Hindlimb muscle (tissue), 1 donor: ENCODE measurements at places on chromosomes 6 and 20.

- no peak for DNase-seq
These were observed 26.1 kb downstream of the SCP2D1 start for GRCh38 chr20:18839507-18840247.

- peak; percentile 79 for DNase-seq
These were observed 20.8 kb downstream of the DAAM2 start for GRCh38 chr6:39812853-39813533.

DNA sequence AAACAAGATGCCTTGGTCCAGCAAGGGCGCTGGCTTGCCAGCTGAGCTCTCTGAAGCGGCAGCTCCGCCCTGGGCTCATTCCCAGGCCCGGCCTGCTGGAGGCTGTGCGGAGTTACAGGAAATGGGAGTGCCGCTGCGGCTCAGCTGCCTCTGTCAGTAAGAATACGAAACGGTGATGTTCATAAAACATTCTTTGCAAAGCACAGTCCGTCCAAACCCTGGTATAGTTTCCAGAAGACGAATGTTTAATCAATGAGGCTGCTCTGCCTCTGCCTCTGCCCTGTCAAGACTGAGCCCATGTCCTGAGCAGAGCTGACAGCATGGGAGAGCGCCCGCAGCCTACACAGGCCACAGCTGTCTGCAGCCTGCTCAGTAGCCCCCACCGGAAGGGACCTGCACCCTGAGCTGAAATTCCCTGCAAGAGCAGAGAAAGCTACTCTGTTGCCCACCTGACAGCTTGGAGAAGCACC, 153.3 kb upstream of the SNX9 start:
- DNase-seq, result peak; percentile 90

GRCh38 chr6:90247262-90247661, 49.4 kb downstream of the BACH2 start:
- DNase-seq, result no peak

DNA sequence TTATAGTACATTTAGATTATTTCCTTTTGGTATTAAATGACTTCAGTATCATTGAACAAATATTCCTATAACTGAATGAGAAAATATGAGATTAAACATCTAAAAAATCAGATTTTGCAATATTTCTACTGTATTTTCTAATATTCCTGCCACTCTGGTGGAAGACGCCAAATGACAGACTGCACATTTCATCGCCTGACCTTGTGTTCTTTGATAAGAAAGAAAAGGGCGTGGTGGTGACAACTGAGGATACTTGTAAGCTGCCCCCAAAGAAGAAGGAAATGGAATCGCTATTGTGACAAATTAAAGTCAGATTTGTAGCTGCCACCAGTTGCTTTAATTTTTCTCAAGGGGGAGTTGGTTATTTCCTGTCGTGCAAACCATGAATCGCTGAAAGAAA, 131.3 kb downstream of the MTFR2 start:
- DNase-seq, result no peak

DNA sequence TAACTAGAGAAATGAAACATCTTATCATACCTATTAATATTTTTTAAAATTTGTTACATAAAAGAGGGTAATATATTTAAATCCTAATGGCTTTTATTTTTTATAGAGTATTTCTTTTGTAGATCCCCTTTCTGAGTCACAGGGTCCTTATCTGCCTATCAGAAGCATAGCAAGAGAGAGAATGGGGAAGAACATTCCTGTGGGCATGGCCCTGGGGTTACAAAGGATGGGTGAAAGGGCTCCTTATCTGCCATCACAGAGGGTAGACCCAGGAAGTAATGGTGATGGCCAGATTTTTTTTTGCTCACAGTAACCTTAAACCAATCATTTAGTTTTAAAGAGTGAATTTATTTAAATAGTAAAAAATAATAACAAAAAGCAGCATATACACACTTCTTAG, 582.1 kb upstream of the HTR1E start:
- no peak for DNase-seq

DNA sequence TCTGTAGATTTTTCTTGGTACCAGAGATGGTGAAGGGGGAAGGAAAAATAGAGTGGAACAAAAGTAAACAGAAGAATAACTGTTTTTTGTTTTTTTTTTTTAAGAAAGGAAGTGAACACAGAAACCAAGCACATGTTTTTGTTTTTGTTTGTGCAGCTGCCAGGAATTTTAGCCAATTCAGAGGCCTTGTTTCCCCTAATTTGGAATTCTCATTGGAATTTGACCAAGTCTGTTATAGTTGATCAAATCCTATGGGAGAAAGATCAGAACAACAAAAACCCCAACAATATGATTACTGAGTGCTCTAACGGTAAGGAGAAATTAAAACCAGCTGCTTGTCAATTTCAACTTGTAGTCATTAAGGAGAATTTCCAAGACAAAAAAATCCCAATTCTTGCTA, 18.2 kb upstream of the IL22RA2 start:
- peak; percentile 37 for DNase-seq

DNA sequence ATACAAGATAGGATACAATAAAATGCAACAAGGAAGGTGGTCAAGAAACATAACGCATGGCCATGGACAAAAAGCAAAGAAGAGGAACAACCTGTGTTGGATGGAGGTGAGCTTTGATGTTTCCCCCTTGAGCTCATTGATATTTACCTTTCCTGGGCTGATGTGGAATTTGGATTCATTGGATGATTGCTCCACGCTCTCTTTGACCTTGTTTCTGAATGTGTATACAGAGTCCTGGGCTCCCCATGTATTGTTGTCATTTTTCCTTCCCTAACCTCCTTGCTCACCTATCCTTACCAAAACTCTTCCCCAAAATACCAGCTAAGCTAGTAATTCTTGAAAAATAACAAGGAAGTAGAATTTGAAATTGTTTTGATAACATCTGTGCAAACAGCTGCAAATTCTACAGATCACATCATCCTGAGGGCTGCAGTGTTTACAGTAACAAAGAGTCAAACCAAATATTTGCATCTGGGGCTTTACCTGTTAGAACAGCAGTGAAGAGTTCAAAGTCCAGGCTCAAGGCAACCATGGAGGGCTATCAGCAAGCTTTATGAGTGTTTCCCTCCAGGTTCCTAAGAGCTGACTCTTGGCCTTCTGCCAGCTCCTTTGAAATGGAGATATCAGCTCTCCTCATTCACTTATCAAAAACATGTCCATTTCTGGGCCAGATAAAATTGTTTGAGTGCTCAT, 214.3 kb upstream of the MARCKS start:
- no peak for DNase-seq

DNA sequence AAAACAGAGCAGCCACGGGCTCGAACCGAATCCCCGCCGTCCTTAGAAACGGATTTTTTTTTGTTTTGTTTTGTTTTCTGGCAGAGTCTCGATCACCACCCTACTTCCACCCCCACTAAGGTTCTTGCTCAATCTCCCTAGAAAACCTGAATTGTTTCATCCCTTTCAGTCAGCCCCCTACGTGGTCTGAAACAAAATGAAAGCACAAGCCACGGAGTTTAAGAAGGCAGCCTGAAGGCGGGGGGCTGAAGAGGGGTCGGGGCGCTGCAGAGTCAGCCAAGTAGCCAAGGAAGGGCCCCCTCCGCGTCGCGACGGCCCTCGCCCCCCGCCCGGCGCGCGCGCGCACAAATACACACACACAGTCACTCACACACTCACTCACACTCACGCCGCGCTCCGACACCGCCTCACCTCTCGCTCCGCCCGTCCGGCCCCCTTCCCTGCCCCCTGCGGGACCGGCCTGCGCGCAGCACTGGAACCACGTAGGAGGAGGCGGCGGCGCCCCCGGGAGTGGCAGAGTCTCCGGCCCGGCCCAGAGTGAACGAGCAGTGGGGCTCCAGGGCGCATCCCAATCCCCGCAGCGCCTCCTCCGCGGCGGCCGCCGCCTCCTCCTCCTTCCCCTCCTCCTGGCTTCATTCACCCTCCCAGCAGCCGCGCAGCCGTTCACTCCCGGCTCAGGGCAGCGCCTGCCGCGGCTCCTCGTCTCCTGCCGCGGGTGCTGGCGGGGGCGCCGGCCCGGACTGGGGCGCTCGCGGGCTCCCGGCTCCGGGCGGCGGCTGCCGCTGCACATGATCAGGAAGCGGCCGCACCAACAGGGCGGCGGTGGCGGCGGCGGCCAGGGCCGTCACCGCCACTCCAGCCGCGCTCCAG, 1.4 kb downstream of the ATXN1 start:
- DNase-seq, result peak; percentile 89

DNA sequence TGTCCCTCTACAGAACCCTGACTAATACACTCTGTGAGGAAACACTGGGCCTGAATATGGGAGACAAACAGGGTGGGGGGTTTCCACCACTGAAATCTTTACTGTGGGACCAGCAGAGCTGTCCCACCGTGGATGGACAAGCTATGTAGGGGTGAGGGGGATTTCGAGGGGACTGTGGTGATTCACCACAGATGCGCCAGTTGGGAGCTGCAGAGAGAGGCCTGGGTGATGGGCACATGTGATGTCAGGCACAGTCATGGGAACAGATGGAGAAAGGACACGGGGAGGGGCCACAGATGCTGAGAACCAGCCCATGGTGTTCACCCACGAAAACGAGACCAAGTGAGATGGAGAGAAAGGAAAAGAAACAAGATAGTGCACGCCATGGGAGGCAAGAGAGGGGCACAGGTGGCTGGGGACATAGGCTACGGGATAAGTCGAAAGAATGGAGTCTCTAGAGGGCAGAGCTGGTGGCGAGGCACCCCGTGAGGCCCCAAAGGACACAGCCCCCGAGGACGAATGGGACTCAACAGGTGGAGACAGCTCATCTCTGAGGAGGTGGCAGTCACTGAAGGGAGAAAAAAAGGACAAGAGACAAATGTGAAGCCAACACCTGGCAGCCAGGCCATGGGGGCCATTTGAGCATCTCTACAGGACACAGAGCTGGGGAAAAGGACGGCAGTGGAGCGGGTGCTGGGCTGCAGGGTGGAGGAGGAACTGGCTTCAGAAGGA, 10.5 kb upstream of the RAMACL start:
- DNase-seq, result no peak

- no peak for DNase-seq
These were observed 156.2 kb upstream of the EXOC2 start for GRCh38 chr6:849075-849506.

DNA sequence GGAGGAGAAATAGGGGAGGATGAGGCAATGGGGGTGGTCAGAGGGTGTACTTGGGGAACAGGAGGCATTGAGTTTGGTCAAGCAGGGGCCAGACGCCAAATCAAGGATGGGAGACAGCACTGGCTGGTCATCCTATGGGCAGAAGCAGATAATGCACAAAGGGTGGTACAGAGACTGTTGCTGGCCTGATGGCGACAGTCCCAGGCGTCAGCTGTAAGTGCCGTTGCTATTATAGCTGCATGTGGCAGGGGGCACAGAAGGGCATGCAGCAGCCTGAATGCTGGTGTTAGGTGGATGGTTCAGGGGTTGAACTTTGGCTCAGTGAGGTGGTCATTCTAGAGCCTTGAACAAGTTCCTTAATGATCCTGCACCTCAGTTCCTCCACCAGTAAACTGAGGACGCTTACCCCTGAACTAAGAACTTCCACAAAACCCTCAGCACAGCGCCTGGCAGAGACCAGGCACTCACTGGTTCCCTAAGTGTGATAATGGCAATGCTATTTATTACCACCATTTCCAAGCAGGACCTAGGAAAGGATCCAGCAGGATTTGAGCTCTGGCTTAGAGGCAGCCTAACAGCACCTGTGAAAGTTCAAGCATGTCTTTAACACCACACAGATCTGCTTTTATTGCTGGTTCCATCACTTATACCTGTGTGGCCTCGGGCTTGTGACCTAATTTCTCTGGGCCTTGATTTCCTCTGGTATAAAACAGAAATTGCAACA, 162.7 kb downstream of the INSM1 start:
- DNase-seq, result no peak

DNA sequence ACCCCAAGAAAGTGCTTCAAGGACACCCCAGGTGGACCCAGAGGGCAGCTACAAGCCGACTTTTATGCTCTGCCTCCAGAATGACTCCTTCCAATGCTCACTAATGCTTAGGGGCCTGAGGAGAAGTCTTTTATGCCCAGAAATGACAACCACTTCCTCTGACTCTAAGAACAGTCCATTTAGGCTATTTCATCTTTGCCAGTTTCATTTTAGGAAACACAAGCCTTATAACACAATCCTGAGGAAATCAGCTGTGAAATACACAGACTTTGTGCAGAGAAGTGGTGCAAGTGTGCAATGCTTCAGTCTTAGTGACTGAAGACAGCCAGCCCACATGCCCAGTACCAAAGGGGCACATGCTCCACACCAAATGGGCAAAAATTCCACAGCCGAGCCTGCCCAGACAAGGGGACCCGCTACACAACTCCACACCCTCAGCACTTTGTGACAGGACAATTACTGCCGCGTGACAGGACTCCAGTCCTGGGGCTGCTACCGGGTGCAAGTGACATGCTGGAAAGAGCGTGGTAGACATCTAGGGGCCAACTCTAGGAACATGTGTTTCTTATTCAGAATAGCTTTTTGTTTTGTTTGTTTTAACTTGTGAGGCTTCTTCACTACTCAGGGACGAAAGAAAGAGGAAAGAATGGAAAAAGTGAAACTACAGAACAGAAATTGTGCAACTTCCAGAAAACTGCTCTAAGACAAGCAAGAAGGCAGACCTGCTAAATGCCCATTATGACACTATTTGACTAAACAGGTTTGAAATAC, 28.2 kb upstream of the PLAGL1 start:
- DNase-seq, result peak; percentile 36

GRCh38 chr6:12608016-12608860, 108.3 kb upstream of the PHACTR1 start:
- no peak for DNase-seq

GRCh38 chr6:95856876-95857364, 158.9 kb upstream of the FUT9 start:
- no peak for DNase-seq

DNA sequence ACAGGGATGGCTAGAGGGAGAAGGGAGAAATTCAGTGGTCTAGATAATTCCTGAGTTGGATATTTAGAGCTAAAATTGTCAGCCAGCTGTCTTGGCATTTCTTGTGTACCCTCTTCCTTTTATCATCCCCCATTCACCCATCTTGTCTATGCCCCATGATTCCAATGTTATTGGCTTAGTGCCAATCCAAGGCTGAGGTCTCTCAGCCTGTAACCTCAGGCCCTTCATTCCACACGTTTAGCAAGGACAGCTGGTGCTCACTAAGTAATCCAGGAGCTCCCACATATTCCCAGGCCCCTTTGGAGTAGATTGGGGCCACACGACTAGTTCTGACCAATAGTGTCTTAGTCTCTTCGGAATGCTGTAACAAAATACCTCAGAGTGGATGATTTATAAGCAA, 112.4 kb upstream of the ATXN1 start:
- DNase-seq, result no peak

GRCh38 chr6:52135217-52135616, 47.8 kb upstream of the PKHD1 start:
- DNase-seq, result no peak

- no peak for DNase-seq
These were observed 597.9 kb downstream of the EPM2A start for GRCh38 chr6:145137425-145137824.

DNA sequence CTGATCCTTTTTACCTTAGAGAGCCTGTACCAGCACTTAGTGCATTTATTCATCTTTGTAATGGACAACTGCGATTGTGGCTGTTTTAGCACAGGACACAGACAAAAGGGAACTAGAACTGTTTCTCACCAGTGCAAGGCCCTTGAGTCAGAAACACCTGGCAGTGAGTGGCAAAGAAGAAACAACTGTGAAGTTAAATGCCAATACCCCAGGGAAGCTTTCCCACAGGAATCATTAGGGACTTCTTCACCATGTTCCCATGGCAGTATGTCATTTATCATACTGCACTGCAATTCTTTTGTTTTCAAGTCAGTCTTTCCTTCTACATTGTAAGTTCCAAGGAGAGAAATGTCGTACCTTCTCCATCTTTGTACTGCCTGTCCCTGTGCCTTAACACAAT, 28.6 kb upstream of the CDYL start:
- DNase-seq, result no peak
